HEK293T (cell line): ENCODE measurements at places on chromosomes 12 and 14.

- DNase-seq, result no peak
Observed at GRCh38 chr12:58640314-58640713, 280.0 kb downstream of the LRIG3 start.

- no peak for DNase-seq
Observed at GRCh38 chr12:25071366-25071765, 122.5 kb upstream of the BCAT1 start.

GRCh38 chr14:77086017-77086727 lies 11.9 kb upstream of the CIPC start:
- DNase-seq, result no peak

GRCh38 chr12:15728118-15728598 lies 61.0 kb downstream of the EPS8 start:
- peak; percentile 10 for DNase-seq
